CMK (cell line): ENCODE measurements at places on chromosomes 6 and 20.

DNA sequence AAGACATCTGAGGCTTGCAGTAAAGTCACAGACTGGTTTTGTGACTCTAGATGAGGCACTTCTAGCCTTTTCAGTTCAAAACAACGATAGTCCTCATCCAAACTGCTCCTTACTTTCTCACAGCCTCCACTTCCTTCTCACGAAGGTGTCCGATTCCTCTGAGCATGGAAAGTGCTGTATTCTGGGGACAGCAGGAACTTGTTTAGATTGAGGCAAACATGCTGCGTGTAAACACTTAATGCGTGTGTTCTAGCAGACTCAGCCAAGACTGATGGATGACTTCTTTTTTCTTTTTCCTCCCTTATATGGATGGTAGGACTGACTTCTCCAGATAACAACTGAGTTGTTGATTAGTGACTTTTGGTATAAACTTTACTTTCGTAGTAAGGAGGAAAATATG, 80.2 kb upstream of the PRDM1 start:
- no peak for DNase-seq

DNA sequence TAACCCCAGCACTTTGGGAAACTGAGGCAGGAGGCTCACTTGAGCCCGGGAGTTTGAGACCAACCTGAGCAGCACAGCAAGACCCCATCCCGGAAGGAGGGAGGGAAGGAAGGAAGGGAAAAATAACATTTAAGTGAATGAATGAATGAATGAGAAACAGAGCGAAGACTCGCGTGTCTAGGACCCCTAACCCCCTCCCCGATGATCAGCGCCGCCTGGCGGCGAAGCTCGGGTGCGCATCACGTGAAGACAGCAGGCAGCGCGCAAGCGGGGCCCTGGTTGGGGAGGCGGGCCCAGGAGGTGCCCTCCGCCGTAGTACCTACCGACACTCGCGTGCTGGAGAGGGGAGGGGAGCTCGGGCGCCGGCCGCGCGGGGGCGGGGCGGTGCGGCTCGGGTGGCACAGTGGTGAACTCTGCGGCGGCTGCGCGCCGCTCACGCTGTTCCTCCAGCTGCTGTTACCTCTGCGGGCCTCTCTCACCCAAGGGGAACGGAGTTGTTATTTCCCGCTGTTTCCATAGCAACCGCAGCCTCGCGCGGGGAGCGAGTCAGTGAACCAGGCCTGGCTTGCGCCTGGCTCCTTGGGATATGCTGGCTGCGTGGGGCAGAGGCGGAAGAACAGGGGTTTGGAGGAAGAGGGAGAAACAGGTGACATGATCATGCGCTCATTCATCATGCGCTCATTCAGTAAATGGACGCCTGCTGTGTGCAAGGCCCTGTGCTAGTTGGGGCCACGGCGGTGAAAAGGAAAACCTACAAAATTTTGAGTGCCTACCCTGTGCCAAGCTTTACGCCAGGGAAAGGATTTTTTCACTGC, 2.0 kb upstream of the DCDC2 start:
- DNase-seq, result peak; percentile 66

GRCh38 chr6:5205877-5206850, 54.6 kb downstream of the LYRM4 start:
- DNase-seq, result peak; percentile 17

GRCh38 chr6:111204881-111205280, 117.6 kb downstream of the SLC16A10 start:
- DNase-seq, result no peak

DNA sequence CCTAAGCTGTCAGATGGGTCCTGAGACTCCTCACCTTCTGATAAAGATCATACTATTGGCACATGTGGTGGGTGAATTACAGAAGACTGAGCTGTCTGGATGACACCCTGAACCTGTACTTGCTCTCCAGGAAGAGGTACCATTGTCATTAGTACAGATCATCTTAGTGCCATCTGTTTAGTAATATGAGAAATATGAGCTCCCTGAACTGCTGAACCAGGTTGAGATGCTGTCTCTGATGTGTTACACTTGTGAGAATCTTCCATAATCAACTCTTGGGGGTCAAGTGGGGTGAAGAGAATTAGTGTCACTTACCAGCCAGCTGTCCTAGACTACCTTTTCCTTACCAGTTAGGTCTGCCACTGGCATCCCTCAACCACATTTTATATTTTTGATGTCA, 531.0 kb downstream of the EPHA7 start:
- no peak for DNase-seq
